ENCODE measurements at places on chromosomes 7 and 10. TPM values are rescaled to one million over a fixed set of nuclear protein-coding genes. Genes with fewer than 3 reads are reported as not detected.

CLCN1 gene
- total RNA-seq = not detected

MINDY4 gene
- 3.8 TPM for total RNA-seq

TFR2 gene
- 0.25 TPM for total RNA-seq

SEC31B gene
- 8.8 TPM for total RNA-seq

FXYD4 gene
- not detected for total RNA-seq

DNA sequence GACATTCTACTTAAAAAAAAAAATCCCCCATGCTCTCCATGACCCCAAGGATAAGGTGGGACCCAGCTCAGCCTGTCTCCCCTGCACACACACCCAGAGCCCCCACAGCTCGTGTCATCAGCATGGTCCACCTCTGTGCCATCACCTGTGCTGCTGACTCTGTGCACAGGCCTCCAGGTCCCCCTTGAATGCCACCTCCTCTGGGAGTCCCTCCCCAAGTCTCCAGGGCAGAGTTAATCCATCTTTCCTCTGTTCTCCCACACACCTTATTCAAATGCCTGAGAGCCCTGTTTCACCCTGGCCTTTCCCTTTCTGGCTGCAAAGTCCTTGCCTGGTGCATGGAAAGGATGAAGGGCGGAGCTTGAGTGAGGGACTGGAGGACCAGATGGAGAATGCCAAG is 194.1 kb upstream of the LYZL2 start:
- DNase-seq = no peak

DNA sequence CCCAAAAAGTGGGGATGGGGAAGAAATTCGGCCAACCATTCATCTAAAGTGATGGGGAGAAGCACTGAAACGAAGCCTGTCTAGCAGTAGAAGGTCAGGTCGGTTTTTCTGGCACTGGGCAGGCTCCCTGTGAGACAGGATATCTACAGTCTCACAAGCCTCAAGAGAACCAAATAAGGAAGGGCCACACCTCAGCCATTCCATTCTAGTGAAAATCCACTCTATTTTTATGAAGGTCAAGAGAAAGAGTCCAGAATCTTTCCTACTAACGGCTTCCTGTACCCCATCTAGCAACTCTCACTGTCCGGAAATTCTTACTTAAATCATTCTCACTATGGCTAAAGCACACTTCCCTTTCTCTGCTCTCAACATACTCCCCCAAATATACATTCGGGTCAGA is 267.1 kb downstream of the PRPF18 start:
- no peak for DNase-seq

- no peak for DNase-seq
Measured at GRCh38 chr7:131630427-131630826, 74.0 kb upstream of the PODXL start.

DNA sequence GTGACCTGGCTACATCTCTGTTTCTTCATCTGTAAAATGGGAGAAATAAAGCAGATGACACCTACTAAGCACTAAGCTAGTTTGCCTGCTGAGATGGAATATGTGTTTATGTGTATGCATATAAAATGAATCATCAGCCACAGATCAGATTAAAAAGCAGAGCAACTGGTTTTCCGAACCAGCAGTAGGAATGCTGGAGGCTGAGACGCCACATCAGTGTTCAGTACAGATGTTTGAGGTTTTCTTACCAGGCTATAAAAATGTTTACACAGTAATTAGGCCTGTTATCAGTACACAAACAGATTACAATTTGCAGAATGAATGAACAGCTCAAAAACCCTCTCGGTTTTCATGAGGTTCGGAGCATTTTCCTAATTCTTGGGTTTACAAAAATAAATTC is 85.8 kb downstream of the CALN1 start:
- no peak for DNase-seq

DNA sequence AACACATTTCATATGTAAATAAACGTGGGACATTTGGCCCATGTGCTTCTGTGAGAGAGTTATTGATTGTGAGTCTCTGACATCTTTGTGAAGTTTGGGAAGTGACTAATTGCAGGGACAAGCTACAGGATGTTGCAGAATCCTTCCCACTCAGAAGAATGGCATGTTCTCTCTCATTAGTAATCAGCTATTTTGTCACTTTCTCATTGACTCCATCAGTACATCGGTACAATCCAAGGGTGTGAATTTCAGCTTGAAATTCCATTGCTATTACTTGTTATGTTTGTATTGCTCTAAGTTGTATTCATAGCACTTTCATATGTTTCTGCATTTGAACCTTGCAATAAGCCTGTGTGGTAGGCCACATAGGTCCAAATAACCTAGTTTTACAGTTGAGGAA is 100.0 kb upstream of the KCNMA1 start:
- no peak for DNase-seq

DNA sequence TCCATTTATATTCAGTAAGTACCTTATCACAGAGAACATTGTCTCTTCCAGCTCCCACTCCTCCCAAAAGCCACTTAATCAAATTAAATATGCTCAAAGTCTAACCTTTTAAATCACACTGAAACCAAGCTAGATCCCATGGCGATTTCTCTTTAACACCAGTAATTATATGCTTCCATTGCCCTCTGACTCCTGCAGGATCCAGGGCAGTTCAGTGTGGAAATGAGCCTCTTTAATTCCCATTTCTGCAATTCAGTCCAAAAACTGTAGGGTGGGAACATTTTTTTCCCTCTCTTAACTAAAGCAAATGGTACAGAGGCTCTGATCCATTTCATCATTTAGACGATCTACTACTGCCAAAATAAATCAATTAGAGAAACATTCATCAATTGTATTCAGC is 872.3 kb upstream of the PHF14 start:
- no peak for DNase-seq

DNA sequence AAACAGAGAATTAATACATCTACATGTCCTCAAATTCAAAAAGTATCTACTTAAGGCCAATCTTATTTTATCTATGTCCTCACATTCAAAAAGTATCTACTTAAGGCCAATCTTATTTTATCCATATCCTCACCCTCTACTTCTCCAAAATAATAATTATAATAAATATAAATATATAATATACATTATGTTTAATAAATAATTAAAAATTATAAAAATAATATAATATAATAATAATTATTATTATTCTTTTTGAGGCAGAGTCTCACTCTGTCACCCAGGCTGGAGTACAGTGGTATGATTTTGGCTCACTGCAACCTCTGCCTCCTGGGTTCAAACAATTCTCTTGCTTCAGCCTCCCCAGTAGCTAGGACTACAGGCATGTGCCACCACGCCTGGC is 784.9 kb downstream of the DNAJB9 start:
- no peak for DNase-seq

GRCh38 chr7:148299350-148300276 is 291.0 kb upstream of the C7orf33 start:
- no peak for DNase-seq

DNA sequence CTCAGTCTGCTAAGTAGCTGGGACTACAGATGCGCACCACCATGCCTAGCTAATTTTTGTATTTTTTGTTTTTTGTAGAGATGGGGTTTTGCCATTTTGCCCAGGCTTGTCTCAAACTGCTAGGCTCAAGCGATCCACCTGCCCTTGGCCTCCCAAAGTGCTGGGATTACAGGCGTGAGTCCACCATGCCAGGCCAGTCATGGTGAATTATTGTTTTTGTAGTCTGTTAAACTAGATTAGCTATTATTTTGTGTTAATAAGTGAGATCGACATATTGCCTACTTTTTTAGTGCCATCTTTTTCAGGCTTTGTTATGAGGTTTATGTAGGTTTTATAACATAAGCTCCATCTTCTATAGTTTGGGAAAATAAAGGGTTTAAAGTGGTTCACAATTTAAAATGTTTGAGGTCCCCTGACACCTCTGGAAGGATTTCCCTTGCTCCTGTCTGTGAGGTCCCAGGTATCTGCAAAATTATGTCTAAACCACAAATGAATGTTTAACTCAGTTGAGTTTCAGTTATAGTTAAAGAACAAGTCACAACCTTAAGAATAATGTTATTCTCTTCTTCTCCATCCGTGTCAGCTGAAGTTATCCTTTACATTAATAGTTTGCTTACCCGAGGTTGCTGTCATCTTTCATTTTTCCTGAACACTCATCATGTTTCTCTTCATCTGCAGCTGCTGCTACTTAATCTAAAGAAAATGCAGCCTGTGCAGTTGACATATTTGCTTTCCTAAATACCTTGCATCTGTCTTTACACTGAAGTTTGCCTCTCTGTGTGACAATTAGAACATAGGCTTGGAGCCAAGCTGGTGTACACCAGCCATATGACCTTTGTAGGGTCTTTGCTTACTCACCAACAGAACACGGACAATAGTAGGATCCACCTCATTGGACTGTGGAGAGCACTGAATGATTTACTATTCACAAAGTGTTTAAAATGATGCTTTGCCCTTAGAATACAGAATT is 8.9 kb upstream of the VSTM4 start:
- no peak for DNase-seq

GRCh38 chr7:80472491-80473200 is 39.2 kb downstream of the GNAT3 start:
- DNase-seq = no peak

GRCh38 chr7:155992538-155992937 is 180.3 kb upstream of the SHH start:
- DNase-seq = no peak

DNA sequence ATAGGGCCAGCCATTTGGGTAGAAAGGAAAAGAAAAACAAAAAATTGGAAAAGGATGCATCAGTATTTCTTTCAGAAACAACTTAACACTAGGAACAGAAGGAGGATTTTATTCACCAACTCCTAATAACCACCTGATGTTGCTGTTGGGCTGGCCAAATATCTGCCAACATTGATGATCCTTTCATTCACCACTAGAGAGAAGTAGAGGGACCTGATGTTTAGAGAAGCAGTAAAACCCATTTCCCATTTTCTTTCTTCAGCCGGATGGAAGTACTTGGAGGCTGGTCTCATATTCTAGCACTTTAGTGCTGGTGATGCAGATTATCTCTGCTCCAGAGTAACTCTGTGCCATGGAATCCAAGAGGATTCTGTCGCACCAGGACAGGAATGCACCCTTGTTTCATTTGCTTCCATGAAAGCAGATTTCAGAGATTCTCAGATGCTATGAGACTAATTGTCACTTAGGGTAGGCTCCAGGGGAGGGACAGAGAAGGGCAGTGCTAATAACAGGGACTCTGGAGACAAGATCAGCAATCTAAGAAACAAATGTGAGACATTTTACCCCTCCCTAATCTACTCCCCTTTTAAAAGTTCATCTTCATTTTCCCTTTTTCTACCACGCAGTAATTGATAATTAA is 3.1 kb downstream of the KLLN start:
- no peak for DNase-seq

DNA sequence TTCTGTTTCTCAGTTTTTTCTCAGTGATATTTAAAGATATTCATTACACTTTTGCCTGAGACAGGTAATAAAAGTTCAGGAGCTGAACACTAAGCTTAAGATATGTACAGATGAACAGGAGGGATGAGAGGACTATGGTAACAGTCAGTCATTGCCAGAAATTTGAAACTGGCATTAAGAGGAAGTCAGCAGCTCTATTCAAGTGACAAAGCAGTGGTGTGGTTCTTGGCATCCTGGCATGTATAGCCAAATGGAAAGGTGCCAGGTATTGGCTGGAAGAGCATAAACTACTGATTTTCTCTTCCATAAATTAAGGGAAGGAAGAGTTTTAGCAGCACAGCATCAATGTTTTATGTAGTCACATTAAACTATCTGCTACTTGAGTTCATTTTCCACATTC is 22.7 kb downstream of the HOXA1 start:
- no peak for DNase-seq

GRCh38 chr7:22460363-22460988 is 39.5 kb downstream of the STEAP1B start:
- no peak for DNase-seq

DNA sequence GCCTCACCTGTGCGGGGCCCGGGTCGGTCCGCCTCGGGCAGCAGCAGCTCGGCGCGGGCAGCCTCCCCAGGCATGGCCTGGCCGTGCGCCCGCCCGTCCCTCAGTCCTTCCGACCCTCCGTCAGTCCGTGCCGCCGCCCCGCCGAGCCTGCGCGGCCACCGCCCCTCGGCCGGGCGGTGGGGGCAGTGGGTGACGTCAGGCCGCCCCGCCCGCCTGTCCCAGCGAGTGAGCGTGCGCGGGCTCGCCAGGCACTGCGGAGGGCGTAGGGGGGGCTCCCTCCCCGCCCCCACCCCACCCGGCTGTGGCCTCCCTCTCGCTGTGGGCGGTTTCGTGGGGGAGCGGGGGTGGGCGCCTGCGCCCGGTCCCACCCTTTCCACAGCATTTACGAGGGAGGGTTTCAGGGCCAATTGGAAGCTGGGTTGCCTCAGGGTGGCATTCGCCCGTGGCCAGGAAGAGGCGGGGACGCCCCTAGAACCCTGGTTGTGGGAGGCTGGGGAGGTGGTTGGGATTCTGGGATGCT is at the start of gene NACAD:
NACAD (minus strand) TSS at position 149 of the 520 bp plus-strand sequence; CDS start at position 74, 75 bp downstream.
- peak; percentile 53 for DNase-seq

DNA sequence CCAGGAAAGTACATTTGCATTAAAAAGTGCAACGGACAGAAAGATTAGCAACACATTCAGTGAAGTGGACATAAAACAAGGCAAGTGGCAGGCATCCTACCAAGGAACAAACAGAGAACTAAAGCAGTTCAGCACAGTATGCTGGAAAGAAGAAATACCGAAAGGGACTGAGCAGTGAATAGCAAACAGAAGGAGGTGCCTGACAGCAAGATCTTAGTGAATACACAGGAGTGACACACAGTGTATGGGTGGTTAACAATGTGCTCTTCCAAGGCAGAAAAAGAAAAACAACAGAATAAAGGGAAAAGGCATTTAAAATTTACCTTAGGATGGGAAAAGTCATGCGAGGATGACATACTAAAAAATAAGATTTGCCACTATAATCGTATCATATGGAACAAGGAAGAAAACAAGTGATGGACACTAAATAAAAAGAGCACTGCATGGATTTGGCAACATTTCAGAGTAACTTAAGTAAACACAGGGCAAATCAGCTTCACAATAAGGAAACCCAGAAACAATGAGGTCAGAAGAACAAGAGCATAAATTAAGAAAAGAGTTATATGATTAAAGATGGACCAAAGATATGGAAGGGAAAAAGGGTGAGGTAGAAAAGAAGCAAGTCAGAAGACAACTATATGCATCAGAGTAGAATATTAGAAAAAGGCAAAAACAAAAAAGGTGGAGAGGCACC is 29.5 kb downstream of the MEST start:
- DNase-seq = no peak

DNA sequence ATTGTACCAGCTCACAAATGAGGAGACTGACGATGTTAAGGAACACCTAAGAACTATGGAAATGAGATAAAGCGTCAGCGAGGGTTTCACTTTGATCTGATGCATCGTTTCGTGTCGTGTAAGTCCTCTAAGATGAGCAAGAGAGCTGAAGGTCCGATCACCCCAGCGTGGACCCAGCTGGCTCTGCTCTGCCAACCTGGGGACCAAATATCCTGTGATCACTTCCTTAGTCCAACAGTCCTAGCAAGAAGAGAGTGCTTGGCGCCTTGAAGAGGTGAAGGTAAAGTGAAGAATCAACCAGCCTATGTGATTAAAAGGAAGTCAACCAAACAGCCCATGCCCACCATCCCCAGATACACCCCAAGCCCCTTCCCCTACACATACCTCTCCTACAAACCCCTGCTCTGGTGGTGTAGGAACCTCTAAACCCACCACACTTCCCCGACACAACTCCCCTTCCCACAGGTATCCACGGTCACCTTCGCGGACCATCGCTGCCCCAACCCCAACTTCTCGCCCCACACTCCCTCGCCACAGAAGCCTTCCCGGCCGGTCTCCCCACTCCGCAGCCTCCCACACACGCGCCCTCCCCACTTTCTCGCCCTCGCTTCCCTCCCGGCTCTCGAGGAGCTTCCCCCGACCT is 722 bp downstream of the UPF2 start:
- no peak for DNase-seq

Measured in left ventricle myocardium inferior (tissue), 1 donor.